Activated naive CD8-positive, alpha-beta T cell treated with anti-CD3 and anti-CD28 coated beads, Interleukin-2, amount 10 ng/mL, durations not matched to agents 7 days and 5 days (primary cell): ENCODE measurements at places on chromosomes 12 and 14. TPM values are rescaled to one million over a fixed set of nuclear protein-coding genes. Genes with fewer than 3 reads are reported as not detected.

The RDH11 gene
- total RNA-seq: 54.9 TPM

DNA sequence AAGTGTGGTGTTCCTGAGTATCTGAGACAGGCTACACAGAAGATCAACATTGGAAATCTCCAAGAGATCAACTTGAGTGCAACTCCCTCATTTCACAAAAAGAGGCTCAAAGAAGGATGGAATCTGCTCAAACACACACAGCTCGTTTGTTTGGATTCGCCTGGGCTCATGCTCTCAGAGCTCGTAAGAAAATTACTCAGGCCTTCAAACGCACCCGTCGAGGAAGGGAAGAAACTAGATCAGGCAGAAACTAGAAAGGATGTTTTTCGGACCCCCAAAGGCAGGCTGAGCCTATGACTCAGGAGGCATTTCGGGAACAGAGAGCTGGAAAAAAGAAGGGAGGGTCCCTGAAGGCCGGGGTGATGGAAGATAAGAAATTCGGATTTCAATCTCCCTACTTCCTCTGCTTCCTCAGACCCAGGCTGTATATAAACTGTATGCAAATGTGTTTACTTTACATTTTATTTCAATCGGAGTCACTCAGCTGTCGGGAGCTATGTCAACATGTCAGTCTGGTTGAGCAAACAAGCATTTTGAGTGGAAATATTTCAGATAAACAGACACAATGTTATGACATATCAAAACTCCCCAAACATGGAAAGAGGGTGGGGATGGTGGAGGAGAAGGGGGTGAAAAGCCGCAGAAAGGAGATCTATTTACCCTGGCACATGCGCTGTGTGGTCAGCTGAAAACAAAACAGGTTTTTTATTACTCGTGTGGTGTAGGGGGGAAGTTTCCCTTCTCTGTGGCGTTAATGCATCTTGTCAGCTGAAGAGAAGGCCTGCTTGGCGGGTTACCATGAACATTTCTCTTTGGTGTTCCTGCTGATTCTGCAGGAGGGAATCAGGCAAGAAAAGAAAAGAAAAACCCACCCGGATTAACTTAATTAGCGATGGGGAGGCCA, 129.1 kb upstream of the TBX3 start:
- H3K4me1 ChIP-seq: no peaks in the 10 kb centered on the region
- peaks cover 8% of the 10 kb centered on the region for H3K27me3 ChIP-seq
- no peaks in the 10 kb centered on the region for H3K36me3 ChIP-seq
- no peak overlapping the region for H3K27ac ChIP-seq

DNA sequence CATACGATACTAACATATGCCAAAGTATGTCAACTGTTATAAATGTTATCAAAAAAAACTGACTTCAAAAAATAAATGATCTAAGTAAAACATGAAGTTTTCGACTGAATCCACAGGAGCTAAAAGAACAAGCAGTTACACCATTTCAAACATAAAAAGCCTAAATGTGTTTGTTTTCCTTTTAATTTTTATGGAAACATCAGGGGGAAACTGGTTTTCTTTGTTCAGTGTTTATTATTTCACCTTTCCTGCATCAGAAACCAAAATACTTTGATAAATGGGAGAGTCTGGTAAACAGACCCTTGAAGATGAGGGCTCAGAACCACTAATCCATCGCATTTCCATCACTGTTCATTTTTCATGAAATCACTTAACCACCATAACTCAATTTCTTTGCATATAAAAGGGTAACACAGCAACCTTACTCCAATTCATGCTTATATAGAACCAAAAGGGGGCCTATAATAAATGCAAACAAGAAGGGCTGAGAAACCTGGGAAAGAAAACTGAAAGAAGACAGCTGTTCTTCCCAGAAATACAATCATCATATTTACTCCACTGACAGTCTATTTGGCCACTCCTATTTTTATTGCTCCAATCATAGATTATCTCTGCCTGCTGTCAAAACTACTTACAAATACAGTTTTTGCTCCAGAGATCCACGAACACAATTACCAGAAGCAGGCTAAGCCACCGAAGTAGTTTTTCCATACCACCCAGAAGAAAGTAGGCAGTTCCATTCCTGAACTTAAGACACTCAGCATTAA, 17.0 kb downstream of the FGD6 start:
- no peak overlapping the region for H3K4me3 ChIP-seq
- H3K27ac ChIP-seq: no peak overlapping the region
- H3K36me3 ChIP-seq: no peaks in the 10 kb centered on the region

DNA sequence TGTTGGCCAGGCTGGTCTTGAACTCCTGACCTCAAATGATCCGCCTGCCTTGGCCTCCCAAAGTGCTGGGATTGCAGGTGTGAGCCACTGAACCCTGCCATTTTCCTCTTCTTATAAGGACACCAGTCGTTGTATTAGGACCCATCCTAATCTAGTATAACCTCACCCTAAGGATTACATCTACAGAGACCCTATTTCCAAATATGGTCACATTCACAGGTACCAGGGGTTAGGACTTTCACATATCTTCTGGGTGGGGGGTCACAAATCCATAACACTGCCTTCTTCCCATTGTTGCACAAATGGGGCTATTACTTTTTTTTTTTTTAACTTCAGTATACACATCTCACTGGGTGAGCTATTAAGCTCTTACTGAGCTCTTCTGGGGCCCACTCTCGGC, 38.6 kb downstream of the ARF6 start:
- peaks cover 12% of the 10 kb centered on the region for H3K4me1 ChIP-seq
- peaks cover 11% of the 10 kb centered on the region for H3K36me3 ChIP-seq
- H3K27ac ChIP-seq: no peak overlapping the region
- no peaks in the 10 kb centered on the region for H3K27me3 ChIP-seq
- DNase-seq: no peak

The INHBE gene
- not detected for total RNA-seq

GRCh38 chr14:92531106-92531873, 17.7 kb downstream of the RIN3 start:
- no peaks in the 10 kb centered on the region for H3K27me3 ChIP-seq
- H3K4me3 ChIP-seq: peak overlapping the region; percentile 82
- H3K4me1 ChIP-seq: peaks cover 70% of the 10 kb centered on the region
- peak; percentile 76 for DNase-seq

GRCh38 chr12:114682106-114682784, 1.7 kb downstream of the TBX3 start:
- H3K4me1 ChIP-seq: peaks cover 21% of the 10 kb centered on the region
- H3K4me3 ChIP-seq: no peak overlapping the region
- H3K27ac ChIP-seq: peak overlapping the region; percentile 42
- DNase-seq: no peak

DNA sequence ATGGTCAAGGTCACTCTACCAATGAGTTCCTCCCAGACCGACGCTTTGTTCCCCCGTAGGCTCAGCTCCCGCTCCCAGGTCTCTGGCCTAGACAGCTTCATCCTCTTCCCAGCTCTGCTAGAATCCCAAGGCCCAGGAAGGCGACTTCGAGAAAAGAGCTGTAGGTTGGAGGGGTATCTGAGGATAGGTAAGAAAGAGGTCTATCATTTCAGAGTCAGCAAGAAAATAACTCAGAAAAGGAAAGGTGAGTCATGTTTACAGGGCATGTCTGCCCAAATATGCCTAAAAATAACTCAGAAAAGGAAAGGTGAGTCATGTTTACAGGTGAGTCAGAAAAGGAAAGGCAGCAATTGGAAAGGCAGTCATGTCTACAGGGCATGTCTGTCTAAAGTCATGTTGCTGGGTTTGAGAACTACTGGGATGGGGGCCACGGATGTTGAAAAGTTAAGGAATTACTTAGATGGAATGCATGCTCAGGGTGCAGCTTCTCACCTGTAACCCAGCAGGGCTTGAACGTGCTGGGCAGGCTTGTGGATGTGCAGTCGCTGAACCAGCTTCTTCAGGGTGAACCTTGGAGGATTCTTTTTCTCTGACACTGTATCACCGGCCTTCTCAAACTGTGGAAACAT, 12.2 kb downstream of the TEP1 start:
- H3K4me3 ChIP-seq: no peak overlapping the region
- no peaks in the 10 kb centered on the region for H3K27me3 ChIP-seq
- H3K36me3 ChIP-seq: peaks cover 42% of the 10 kb centered on the region
- H3K4me1 ChIP-seq: peaks cover 17% of the 10 kb centered on the region
- H3K27ac ChIP-seq: peak overlapping the region; percentile 42
- no peak for DNase-seq

DNA sequence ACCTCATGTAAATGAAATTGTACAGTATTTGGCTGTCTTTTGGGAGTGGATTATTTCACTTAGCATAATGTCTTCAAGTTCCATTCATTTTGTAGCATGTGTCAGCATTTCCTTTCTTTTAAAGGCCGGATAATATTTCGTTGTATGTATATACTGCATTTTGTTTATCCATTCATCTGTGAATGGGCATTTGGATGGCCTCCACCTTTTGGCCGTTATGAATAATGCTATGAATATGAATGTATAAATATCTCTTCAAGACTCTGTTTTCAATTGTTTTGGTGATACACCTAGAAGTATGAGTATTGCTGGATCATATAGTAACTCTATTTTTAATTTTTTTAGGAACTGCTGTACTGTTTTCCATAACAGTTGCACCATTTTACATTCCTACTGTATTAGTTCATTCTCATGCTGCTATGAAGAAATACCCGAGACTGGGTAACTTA, 164.9 kb downstream of the DYRK2 start:
- DNase-seq: no peak
- no peaks in the 10 kb centered on the region for H3K36me3 ChIP-seq
- H3K4me3 ChIP-seq: no peak overlapping the region
- H3K27ac ChIP-seq: no peak overlapping the region
- no peaks in the 10 kb centered on the region for H3K27me3 ChIP-seq
